COR-L47 (cell line): ENCODE measurements at places on chromosomes 5 and 9.

GRCh38 chr9:133057006-133057405 lies 4.8 kb upstream of the CEL start:
- no peak for DNase-seq

- DNase-seq: no peak
These were observed 21.0 kb upstream of the CDK7 start for GRCh38 chr5:69213513-69214215.

GRCh38 chr9:115296831-115297565 lies 179.0 kb upstream of the TNC start:
- DNase-seq: no peak

DNA sequence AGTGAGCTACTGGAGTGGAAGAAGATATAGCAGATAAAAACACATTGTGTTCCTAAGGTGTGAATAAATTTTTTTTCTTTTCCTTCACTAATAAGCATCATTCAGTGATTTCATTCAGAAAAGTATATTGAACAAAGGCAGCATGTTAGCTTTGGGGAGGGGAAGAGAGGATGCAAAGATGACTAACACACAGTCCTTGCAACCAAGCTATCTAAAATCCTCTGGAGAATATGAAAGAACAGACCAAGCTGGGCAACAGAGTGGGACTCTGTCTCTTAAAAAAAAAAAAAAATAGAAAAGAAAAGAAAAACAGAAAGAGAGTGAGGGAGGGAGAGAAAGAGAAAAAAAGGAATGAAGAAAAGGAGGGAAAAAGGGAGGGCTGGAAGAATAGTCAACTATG lies 22.3 kb upstream of the OMD start:
- no peak for DNase-seq

DNA sequence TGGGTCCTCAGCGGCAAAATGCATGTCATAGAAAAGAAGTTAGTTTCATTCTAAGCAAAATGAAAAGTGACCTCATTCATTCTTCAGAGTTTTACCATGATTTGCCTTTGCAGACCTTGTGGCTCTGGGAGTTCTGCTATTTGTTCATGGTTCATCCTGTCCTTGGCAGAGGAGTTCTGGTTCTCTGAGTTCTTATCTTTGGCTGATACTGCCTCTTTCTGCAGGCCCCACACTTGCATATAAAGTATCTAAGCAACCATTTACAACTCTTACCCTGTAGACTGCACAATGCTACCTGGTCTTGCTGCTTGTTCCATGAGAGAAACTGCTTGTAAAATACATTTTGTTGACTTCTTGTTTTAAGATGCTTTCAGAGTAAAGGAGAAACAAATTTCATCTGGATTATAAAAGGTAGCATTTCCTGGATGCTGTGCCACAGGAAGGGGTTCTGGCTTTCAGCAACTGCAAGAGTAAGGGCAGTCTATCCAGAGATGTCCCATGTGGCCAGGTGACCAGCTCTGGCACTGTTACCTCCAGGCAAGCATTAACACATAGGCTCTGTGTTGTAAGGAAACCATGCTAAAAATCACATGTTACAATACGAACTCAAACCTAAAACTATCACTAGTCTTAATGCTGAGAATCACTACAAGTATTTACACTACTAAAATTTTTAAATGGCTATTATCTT lies 513.2 kb downstream of the SPOCK1 start:
- DNase-seq: no peak

DNA sequence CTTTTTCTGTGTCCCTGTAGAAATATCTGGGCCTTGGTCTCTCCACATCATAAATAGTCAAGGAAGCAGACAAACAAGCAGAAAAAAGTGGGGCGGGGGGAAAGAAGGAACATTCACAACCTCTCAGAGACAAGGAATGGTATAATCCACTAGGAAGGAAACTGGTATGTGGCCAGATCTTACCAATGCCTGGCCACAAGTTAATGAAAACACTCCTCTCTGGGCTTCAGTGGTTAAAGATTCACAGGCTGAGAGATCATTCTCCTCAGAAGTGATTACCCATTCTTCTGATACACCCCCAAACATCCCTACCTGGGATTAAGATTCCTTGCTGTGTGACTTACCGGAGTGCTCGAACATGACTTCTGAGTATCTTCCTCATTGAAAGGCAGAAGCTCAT lies 290.6 kb downstream of the MARCHF11 start:
- no peak for DNase-seq

GRCh38 chr5:34412736-34413135 lies 243.4 kb upstream of the RAI14 start:
- no peak for DNase-seq

DNA sequence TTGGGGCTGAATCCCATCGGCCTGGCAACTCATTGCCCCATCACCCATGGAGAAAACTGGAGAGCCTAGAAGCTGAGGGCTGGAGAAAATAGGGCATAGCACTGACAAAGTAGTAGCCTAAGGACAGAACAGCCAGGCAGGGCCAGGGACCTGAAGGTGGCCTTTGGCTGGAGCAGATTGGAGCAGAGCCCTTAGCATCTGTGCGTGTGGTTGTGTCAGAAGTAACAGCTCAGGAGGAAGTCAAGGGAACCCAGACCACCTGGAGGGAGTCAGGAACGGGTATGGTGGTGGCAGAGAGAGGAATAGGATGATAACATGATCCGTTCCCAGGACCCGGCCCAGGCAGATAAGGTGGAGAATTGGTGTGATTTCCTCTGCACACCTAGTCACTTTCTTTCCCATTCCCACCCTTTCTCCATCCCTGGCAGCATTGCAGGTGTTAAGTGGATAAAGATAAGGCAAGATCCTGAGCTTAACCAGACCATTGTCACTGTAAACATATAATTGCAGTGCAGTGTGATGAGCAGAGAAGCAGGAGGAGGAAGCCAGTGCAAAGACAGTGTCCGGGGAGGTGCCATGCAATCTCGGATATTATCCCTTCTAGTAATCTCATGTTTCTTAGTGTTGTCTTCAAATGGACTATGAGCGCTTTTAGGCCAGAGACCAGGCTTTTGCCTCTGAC lies 67.0 kb downstream of the NDFIP1 start:
- no peak for DNase-seq

GRCh38 chr9:104025945-104026344 lies 68.2 kb upstream of the SMC2 start:
- no peak for DNase-seq

GRCh38 chr5:127280491-127281220 lies 9.9 kb upstream of the MEGF10 start:
- DNase-seq: no peak

DNA sequence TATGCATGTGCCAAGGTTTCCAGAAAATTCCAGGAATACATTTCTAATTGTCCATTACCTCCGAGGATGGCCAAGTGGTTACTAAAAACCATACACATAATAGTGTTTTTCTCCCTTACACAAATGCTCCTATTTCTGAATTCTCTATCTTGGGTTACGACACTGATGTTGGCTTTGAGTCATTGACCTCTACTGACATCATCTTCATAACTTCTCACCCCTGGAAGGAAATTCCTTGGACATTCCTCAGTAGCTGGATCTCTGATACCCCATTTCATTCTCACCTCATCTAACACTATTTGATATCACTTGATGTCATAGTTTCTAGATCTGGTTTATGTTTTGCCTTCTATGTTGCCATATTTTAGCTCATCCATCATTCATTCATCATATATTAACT lies 287.2 kb downstream of the CTNND2 start:
- DNase-seq: no peak

GRCh38 chr9:15180124-15180523 lies 126.9 kb downstream of the TTC39B start:
- DNase-seq: no peak

DNA sequence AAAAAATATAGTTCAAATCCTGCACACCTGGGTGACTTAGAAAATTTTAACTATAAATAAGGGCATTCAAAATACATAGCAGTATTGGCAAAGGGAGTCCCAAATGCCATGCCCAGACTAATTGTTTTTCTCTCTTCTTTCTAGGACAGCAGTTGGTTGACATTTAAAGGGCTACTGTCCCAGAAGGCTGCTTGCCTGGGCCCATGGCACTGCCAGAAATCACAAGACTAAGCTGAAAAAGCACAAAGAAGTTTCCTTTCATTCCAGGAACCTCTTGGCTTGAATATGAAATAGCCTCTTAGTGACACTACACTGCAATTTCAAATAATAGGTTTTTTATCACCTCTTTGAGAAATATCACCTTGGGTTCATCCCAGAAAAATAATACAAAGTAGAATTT lies 388.9 kb upstream of the TRPC7 start:
- no peak for DNase-seq

DNA sequence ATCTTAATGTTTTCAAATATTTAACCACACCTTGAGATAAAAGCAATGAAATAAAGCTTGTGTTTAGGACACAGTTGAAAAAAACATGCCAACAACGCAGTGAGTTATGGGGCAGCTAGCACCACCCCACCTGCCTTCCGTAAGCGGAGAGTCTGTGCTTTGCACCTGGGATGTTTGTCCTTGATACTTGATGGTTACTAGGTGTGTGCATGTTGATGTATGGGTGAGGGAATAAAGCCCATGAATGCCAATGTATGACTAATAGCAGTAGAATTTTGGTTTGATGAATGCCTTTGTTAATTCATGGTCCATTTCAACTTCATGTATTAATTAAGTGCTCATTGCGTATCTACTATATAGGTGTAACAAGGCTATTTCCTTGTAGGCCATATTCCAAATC lies 74.0 kb downstream of the PCSK5 start:
- DNase-seq: no peak

DNA sequence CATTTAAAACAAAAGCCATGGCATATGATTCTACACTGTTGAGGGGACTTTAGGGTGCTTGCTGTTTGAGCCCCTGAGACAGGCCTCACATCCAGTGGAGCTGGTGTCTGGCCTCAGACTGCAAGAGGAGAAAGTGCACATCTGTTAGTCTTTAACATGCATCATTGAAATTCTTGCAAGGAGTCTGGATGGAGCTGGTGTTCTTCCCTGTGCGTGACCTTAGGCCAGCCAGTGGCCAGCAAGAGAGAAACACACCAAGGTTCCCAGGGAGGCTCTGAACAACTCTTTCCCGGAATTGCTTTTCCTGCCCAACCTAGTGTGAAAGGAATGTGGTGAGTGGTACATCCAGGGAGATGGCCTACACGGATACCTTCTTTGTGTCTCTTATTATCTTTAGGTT lies 282.8 kb upstream of the TNC start:
- DNase-seq: no peak

GRCh38 chr5:134527961-134528424 lies 2.5 kb downstream of the JADE2 start:
- DNase-seq: no peak

- peak; percentile 71 for DNase-seq
These were observed 1.6 kb downstream of the FSTL4 start for GRCh38 chr5:133610489-133611356.

DNA sequence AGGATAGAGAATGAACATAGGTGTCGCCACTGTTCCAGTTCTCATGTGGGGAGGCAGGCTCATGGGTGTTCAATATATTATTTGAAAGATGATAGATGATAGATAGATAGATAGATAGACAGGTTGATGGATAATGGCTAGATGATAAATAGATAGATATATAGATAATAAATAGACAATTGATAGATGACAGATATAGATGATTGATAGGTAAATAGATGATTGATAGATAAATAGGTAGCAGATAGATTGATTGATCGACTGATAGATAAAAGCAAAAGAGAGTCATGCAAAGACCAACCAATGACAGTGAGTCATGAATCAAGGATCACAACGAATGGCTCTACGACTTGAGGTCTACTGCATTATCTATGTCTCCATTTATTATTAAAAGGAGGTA lies 30.4 kb downstream of the SPARC start:
- no peak for DNase-seq

GRCh38 chr5:61788548-61788947 lies 456.5 kb downstream of the ZSWIM6 start:
- no peak for DNase-seq

GRCh38 chr9:112863746-112864145 lies 26.9 kb downstream of the SLC46A2 start:
- no peak for DNase-seq

DNA sequence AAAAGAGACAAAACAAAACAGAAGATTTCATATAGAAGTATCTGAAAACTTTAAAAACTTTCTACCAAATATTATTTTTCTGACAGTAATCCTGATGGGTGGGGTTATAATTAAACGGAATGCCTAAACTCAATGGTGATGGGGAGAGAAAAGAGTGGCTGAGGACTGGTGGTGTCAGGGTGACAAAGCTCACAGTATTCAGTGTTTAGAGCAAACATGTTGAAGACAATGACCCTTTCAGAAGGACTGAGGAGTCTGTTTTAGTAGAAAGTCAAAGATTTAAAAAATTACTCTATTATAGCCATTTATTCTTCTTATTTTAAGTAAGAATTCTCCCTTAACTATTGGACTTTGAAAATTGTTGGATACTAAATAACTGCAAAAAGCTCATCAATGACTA lies 1144.0 kb downstream of the TAF11L14 start:
- DNase-seq: no peak

- DNase-seq: no peak
These were observed 1.6 kb upstream of the OCLN start for GRCh38 chr5:69491027-69491426.

DNA sequence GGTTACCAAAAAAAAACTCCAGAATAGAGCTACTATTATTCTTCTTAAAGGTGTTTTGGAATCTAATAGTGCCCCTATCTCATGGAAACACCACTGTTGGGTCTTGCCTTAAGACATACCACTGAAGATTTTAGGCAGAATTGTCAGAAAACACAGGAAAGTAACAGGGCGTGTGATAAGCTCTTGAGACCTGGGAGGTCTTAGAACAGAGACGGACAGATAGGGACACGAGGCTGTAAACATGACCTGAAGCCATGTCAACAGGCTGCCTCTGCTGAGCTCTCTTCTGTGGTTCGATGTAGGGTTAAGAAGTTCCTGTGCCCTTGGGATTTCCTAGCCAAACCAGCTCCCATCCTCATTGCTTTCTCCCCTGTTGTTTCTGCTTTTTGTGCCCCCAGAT lies 69.3 kb downstream of the CTSL start:
- DNase-seq: no peak

GRCh38 chr9:127118597-127119319 lies 3.7 kb downstream of the ANGPTL2 start:
- DNase-seq: no peak

- DNase-seq: no peak
These were observed 406.3 kb downstream of the SPOCK1 start for GRCh38 chr5:137092831-137093230.

- no peak for DNase-seq
These were observed 133.2 kb upstream of the LHFPL2 start for GRCh38 chr5:78781611-78782286.

- no peak for DNase-seq
These were observed 1.4 kb downstream of the LRSAM1 start for GRCh38 chr9:127452691-127453090.

DNA sequence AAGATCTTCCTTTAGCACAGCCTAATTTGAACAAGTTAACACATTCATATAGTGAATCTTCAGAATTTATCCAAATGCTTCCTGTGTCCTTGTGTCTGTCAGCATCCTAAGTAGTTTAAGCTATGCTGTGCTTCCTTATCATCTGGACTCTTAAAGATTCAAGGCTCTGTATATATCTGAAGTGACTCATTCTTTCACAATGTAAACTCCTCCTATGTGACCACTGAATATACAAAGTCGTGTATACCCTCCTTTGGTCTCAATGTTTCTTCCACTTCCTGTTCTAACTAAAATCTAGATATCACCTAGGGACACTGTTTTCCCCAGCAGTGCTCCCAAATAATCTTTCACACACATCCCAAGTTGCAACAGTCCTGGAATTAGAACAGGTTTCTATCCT lies 935.7 kb upstream of the NUDT12 start:
- DNase-seq: no peak
